ENCODE measurements at places on chromosomes 12 and 14.

DNA sequence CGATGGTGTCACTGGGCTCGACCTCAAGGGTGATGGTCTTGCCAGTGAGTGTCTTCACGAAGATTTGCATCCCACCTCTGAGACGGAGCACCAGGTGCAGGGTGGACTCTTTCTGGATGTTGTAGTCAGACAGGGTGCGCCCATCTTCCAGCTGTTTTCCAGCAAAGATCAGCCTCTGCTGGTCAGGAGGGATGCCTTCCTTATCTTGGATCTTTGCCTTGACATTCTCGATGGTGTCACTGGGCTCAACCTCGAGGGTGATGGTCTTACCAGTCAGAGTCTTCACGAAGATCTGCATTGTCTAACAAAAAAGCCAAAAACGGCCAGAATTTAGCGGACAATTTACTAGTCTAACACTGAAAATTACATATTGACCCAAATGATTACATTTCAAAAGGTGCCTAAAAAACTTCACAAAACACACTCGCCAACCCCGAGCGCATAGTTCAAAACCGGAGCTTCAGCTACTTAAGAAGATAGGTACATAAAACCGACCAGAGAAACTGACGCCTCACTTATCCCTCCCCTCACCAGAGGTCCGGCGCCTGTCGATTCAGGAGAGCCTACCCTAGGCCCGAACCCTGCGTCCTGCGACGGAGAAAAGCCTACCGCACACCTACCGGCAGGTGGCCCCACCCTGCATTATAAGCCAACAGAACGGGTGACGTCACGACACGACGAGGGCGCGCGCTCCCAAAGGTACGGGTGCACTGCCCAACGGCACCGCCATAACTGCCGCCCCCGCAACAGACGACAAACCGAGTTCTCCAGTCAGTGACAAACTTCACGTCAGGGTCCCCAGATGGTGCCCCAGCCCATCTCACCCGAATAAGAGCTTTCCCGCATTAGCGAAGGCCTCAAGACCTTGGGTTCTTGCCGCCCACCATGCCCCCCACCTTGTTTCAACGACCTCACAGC, 717 bp downstream of the UBC start:
- H3K36me3 ChIP-seq, result peaks cover 44% of the 10 kb centered on the region
- DNase-seq, result peak; percentile 87
- peak overlapping the region; percentile 100 for H3K4me3 ChIP-seq
- peak overlapping the region; percentile 99 for H3K27ac ChIP-seq
- peaks cover 24% of the 10 kb centered on the region for H3K27me3 ChIP-seq

DNA sequence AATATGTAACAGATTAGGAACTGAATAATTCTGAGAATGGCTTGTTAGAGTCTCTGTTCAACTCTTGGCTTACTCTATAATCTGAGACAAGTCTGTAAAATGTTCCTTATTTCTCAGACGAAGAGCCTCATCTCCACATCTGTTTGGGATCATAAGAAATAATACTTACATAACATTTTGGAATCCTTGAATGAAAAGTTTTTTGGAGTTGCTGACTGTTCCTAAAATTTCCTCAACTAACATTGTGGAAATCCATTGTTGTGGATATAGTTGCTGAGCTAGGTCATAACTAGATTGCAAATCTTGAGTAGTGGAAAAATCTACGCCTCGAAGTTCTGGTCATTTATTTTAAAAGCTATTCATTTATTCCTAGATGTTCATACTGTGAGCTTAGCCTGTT, 402.9 kb downstream of the ZFP36L1 start:
- peaks cover 9% of the 10 kb centered on the region for H3K36me3 ChIP-seq
- H3K27me3 ChIP-seq, result no peaks in the 10 kb centered on the region
- no peak overlapping the region for H3K27ac ChIP-seq
- peaks cover 65% of the 10 kb centered on the region for H3K4me1 ChIP-seq

DNA sequence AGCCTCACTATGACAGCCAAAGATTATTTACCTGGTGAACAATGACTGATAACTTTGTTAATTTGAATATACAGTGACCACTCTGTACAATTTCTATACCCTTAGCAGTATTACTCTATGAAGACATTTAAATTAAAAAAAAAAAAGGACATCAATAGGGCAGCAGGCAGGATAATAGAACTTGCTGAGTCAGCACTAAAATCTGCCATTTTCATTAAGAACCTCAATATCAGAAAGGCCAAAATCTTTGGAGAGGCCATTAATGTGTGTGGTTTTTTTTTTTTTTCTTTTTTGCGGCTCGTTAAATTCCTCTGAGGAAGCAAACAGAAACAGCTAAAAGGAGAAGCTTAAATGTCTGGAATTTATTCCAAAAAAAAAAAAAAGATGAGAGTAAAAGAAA, 73.7 kb downstream of the FOXN3 start:
- H3K27me3 ChIP-seq, result no peaks in the 10 kb centered on the region
- DNase-seq, result no peak
- no peak overlapping the region for H3K27ac ChIP-seq
- peaks cover 33% of the 10 kb centered on the region for H3K36me3 ChIP-seq
- H3K4me1 ChIP-seq, result peaks cover 26% of the 10 kb centered on the region
- no peak overlapping the region for H3K4me3 ChIP-seq

DNA sequence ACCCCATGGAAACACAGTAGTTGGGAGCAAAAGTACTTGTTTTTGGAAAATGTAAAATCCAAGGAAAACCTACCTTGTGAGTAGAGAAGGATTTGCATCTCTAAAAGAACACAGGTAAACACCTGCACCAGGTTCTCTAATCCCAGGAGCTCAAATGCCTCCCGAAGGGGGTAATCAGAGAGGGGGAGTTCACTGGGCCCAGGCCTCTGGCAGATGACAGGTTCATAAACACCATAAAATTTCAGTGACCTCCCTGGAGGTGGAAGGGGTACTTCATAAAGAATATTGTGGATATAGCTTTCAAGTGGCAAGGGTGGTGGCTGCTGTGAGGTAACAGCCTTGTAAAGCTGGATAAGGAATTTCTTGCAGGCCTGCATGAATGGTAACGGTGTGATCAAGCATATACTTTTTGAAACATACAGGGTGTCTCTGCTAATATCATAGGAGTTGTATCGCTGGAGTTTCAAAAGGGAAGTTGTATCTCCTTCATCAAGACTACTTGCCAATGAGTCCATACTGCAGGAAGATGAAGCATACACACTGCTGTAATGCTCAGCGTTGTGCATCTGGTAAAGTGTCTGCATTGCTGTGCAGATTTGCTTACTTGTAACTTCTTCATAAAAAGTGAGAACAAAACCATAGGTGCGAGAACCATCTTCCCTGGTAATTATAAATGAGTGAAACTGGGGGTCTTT, 111.3 kb downstream of the DENND5B start:
- H3K27ac ChIP-seq, result no peak overlapping the region
- H3K36me3 ChIP-seq, result peaks cover 29% of the 10 kb centered on the region
- no peak for DNase-seq
- no peak overlapping the region for H3K4me3 ChIP-seq
- H3K27me3 ChIP-seq, result no peaks in the 10 kb centered on the region
- no peaks in the 10 kb centered on the region for H3K4me1 ChIP-seq

DNA sequence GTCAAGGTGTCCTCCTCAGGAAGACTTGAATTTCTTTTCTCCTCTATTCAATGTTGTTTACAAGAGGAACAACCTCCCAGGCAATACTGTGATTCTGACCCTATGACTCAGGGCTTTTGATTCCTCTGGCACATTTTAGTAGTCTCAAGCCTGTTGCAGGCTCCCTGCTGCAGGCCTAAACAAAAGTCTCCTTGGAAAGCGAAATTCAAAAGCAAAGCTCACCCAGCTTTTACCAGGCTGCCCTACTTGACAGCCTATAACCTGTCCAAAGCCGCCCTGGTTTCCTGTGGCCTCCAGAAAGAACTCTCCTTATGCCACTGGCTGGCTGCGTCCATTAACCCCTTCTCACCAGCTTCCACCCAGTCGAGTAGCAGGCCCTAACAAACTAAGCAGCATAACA, 11.6 kb downstream of the FGD6 start:
- DNase-seq, result no peak
- no peaks in the 10 kb centered on the region for H3K27me3 ChIP-seq
- no peak overlapping the region for H3K4me3 ChIP-seq
- peaks cover 35% of the 10 kb centered on the region for H3K36me3 ChIP-seq
- peak overlapping the region; percentile 61 for H3K27ac ChIP-seq
- peaks cover 35% of the 10 kb centered on the region for H3K4me1 ChIP-seq

DNA sequence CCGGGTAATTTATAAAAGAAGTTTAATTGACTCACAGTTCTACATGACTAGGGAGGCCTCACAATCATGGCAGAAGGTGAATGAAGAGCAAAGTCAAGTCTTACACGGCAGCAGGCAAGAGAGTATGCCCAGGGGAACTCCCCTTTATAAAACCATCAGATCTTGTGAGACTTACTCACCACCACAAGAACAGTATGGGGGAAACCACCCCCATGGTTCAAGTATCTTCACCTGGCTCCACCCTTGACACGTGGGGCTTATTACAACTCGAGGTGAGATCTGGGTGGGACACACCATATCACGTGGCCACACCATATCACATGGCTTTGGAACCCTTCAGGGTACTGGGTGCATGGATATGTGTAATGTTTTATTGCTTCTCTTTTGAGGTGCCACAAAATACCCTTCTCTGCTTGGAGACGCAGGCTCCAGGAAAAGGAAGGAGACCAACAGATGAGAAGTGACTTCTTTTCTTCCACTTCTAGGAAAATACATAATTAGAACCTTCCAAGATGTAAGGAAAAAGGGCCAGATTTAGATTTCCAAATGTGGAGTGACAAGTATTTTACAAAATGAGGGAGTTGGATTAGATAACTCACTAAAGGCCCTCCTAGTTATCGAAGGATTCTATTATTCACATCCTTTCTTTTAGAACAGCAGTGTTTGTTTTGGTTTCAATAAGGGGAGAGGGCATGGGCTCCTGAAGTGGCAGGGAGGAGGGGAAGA, 33.1 kb upstream of the ETFBKMT start:
- H3K4me1 ChIP-seq, result peaks cover 7% of the 10 kb centered on the region
- H3K27ac ChIP-seq, result no peak overlapping the region
- DNase-seq, result no peak
- no peak overlapping the region for H3K4me3 ChIP-seq
- peaks cover 7% of the 10 kb centered on the region for H3K27me3 ChIP-seq

GRCh38 chr12:114841557-114842251, 157.7 kb upstream of the TBX3 start:
- DNase-seq, result no peak
- H3K4me1 ChIP-seq, result peaks cover 9% of the 10 kb centered on the region
- H3K27ac ChIP-seq, result no peak overlapping the region
- no peak overlapping the region for H3K4me3 ChIP-seq
- H3K36me3 ChIP-seq, result no peaks in the 10 kb centered on the region

GRCh38 chr12:121781998-121782979, 11.2 kb downstream of the RHOF start:
- peak overlapping the region; percentile 72 for H3K27ac ChIP-seq
- no peaks in the 10 kb centered on the region for H3K27me3 ChIP-seq
- no peaks in the 10 kb centered on the region for H3K36me3 ChIP-seq
- peaks cover 15% of the 10 kb centered on the region for H3K4me1 ChIP-seq
- DNase-seq, result no peak

Measured in type B pancreatic cell (in vitro differentiated cells).